ENCODE measurements at places on chromosomes 11 and 22. TPM values are rescaled to one million over a fixed set of nuclear protein-coding genes. Genes with fewer than 3 reads are reported as not detected.

- no peaks in the 10 kb centered on the region for H3K27me3 ChIP-seq
- peak; percentile 55 for DNase-seq
- H3K27ac ChIP-seq = no peak overlapping the region
- no peak overlapping the region for H3K4me3 ChIP-seq
- no peaks in the 10 kb centered on the region for H3K4me1 ChIP-seq
Measured at GRCh38 chr11:74011360-74012073, 2.6 kb upstream of the UCP3 start.

Gene CATSPER1
- polyA plus RNA-seq = 1.1 TPM

- H3K4me1 ChIP-seq = peaks cover 23% of the 10 kb centered on the region
- no peaks in the 10 kb centered on the region for H3K36me3 ChIP-seq
- H3K4me3 ChIP-seq = no peak overlapping the region
Measured at GRCh38 chr22:42676059-42676607, 26.9 kb upstream of the CYB5R3 start.

DNA sequence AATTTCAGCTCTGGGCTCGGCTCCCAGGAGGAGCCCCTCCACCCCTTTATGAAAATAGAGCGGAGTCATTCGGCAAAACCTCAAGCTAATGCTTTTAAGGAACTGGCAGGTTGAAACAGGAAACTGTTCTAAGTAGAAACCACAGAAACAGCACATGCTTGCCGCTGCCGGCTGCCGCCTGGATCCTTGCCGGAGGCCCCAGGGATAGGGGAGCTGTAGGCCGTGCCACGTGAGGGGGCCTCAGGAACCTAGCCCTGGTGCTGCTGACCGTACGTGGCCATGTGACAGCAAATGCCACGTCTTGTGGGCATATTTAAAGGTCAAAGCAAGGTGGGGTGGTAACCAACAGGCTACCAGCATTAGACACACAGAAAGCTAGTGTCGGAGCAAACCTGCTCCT, 77.9 kb upstream of the TIMP3 start:
- H3K27me3 ChIP-seq = no peaks in the 10 kb centered on the region
- peak; percentile 93 for DNase-seq
- H3K27ac ChIP-seq = peak overlapping the region; percentile 69
- H3K36me3 ChIP-seq = no peaks in the 10 kb centered on the region
- peaks cover 32% of the 10 kb centered on the region for H3K4me1 ChIP-seq

GRCh38 chr11:41536021-41536568, 76.6 kb upstream of the LRRC4C start:
- no peak overlapping the region for H3K4me3 ChIP-seq
- DNase-seq = no peak
- no peaks in the 10 kb centered on the region for H3K36me3 ChIP-seq
- H3K27me3 ChIP-seq = no peaks in the 10 kb centered on the region
- H3K4me1 ChIP-seq = no peaks in the 10 kb centered on the region

Gene SCT
- polyA plus RNA-seq = not detected

Gene KRTAP5-11
- polyA plus RNA-seq = not detected

Gene RFPL2
- not detected for polyA plus RNA-seq

DNA sequence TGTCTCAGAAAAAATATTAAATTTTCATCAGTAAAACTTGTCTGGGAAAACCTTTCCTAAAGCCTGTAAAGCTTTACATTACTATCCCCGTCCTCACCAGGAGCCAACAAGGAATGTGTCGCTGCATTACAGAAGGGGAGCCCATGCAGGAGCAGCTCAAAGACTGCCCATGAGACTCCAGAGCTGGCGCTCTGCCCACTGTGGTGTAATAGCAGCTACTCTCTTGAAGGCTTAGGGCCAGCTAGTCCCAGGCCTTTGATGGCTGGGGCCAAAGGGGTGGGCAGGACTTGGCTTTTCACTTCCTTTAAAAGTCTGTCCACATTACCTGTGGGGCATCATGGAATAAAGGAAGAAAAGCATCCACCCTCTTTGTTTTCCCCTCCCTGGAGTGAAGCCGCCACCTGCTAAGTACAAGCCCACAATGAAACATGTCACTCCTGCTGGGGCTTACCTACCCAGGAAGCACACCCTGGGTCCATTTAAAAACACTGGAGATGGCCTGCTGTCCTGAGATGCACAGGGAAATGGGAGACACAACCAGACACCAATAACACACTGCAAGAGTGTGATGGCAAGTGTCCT, 150.7 kb downstream of the ADAMTS15 start:
- no peaks in the 10 kb centered on the region for H3K27me3 ChIP-seq
- no peak overlapping the region for H3K27ac ChIP-seq
- H3K4me3 ChIP-seq = no peak overlapping the region
- DNase-seq = peak; percentile 45
- H3K36me3 ChIP-seq = no peaks in the 10 kb centered on the region
- H3K4me1 ChIP-seq = peaks cover 12% of the 10 kb centered on the region

- no peaks in the 10 kb centered on the region for H3K36me3 ChIP-seq
- no peak for DNase-seq
- H3K27me3 ChIP-seq = peaks cover 3% of the 10 kb centered on the region
- H3K4me1 ChIP-seq = peaks cover 1% of the 10 kb centered on the region
Measured at GRCh38 chr11:117589063-117589462, 208.0 kb downstream of the DSCAML1 start.

- H3K27me3 ChIP-seq = no peaks in the 10 kb centered on the region
- peaks cover 27% of the 10 kb centered on the region for H3K4me1 ChIP-seq
- peak within 1 kb of the TSS; percentile 99 for H3K27ac ChIP-seq
- H3K4me3 ChIP-seq = peak within 1 kb of the TSS; percentile 75
Measured at GRCh38 chr11:12377106-12377823, at the start of gene PARVA. TSS of gene PARVA (plus strand) at chr11:12377571. CDS start at chr11:12377648, 77 bp downstream.

Gene PLA2G3
- polyA plus RNA-seq = not detected

GRCh38 chr11:123258877-123259276, 63.8 kb upstream of the CLMP start:
- no peak for DNase-seq
- no peaks in the 10 kb centered on the region for H3K27me3 ChIP-seq
- no peaks in the 10 kb centered on the region for H3K36me3 ChIP-seq
- H3K27ac ChIP-seq = no peak overlapping the region
- H3K4me3 ChIP-seq = no peak overlapping the region

Gene FREY1
- not detected for polyA plus RNA-seq

DNA sequence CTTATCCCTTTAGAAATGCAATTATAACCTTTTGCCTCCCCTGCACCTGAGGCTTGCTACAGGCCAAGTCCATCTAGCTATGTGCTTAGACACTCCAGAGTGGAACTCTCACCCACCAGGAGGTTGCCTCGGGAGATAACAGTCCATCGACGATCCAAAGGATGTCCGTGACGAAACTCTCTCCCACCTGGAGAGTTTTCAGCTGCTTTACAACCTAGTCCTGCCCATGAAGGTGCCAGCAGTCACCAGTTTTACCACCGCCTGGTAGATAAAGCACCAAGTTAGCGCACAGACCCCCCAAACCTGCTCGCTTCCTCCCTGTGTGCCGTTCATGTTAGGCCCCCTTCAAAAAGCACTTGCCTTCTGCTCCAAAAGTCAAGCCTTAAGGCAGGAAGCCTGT, 53.1 kb upstream of the SHISAL1 start:
- no peak overlapping the region for H3K27ac ChIP-seq
- H3K4me1 ChIP-seq = peaks cover 25% of the 10 kb centered on the region
- H3K36me3 ChIP-seq = no peaks in the 10 kb centered on the region
- DNase-seq = no peak

DNA sequence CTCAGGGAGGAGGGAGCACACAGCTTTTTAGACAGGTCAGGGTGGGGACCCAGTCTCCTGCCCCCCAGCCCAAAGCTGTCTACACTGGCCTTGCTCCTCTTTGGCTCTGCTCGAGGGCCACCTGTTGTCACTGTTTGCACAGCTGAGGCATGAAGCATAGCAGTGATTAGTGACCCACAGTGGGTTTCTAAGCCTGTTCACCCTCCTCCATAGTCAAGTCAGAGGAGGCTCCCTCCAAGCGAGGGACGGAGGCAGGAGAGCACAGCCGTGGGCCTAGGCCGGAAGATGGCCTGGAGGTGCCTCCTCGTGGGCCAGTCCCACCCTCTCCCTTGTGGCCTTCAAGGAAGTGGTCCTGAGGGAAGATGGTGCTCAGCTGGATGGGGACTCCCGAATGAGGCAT, 241.1 kb downstream of the GRIK4 start:
- no peak for DNase-seq
- no peak overlapping the region for H3K4me3 ChIP-seq
- no peaks in the 10 kb centered on the region for H3K36me3 ChIP-seq
- no peaks in the 10 kb centered on the region for H3K4me1 ChIP-seq

DNA sequence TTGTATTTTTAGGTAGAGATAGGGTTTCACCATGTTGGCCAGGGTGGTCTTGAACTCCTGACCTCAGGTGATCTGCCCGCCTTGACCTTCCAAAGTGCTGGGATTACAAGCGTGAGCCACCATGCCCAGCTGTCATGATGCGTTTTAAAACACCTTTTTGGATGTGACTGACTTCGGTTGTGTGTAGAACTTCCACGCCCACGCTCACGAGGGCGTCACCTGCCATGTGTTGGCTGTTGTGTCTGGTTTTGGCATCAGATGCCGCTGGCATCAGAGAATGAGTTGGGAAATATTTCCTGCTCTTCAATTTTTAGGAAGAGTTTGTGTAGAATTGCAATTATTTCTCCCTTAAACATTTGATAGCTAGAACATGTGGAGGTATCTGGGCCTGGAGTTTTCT, 109.1 kb downstream of the KCNQ1 start:
- H3K36me3 ChIP-seq = no peaks in the 10 kb centered on the region
- no peak for DNase-seq
- peaks cover 39% of the 10 kb centered on the region for H3K27me3 ChIP-seq
- H3K27ac ChIP-seq = no peak overlapping the region

DNA sequence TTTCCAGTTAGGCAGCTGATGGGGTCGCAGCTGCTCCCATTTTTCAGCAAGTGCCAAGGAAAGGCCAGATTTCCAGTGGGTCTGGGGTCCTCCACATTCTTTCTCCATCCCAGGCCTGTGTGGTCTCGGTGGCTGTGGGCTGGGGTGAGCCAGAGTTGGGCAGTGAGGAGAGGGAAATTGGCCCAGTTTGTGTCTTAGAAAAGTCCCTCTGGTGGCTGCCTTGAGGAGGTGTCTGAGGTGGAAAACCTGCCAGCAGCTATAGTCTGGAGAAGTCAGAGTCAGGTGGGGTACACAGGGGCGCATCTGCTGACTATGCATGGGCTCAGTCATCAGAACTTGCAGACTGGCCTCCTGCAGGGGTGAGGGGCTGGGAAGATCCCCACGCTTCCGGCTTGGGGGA, 30.5 kb downstream of the MRGPRD start:
- no peak overlapping the region for H3K27ac ChIP-seq
- H3K36me3 ChIP-seq = no peaks in the 10 kb centered on the region
- no peaks in the 10 kb centered on the region for H3K27me3 ChIP-seq

DNA sequence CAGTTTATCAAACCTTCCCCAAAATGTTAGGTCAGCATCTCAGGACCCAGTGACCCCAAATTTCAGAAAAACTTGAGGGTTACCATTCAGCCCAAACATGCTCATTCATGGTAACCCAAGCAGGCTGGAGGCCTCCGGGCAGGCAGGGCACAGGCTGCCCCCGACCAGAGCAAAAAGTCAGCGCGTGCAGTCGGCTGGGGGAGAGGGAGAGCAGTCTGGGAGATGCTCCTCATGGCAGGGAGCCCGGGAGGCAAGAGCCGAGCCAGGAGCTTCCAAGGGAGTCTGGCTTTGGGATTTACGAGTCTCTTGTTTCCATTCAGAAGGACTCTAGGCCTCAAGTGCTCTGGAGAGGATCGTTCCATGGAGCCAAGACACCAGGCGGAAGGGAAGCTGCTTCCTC, 45.7 kb downstream of the RPUSD4 start:
- H3K27me3 ChIP-seq = no peaks in the 10 kb centered on the region
- no peak for DNase-seq
- no peak overlapping the region for H3K4me3 ChIP-seq
- H3K36me3 ChIP-seq = no peaks in the 10 kb centered on the region
- peaks cover 24% of the 10 kb centered on the region for H3K4me1 ChIP-seq

Gene SLC5A1
- polyA plus RNA-seq = not detected

- no peak for DNase-seq
- H3K36me3 ChIP-seq = peaks cover 14% of the 10 kb centered on the region
- no peak overlapping the region for H3K4me3 ChIP-seq
- no peak overlapping the region for H3K27ac ChIP-seq
- peaks cover 6% of the 10 kb centered on the region for H3K4me1 ChIP-seq
- H3K27me3 ChIP-seq = 0 out of 2 replicates have a peak, but pooled peaks cover 7% of the 10 kb centered on the region
Measured at GRCh38 chr11:130114281-130114680, 44.6 kb downstream of the APLP2 start.

DNA sequence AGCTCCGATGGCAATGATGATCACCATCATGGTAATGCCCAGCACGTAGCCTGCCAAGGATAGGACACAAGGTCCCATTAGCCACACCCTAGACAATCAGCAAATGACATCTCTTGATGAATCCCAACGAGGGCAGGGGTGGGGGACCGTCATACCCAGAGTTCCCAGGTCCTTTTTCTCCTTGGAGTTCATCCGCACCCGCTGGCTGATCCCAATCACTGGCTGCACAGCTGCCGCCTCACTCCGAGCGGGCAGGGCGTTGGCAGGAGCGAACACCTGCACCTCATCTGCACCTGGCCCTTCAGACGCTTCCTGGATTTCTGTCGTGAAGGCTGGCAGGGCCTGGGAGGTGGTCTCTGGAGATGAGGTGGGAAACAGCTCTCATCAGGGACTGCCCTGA, 2.9 kb downstream of the PIK3IP1 start:
- no peaks in the 10 kb centered on the region for H3K27me3 ChIP-seq
- peaks cover 5% of the 10 kb centered on the region for H3K4me1 ChIP-seq
- H3K4me3 ChIP-seq = no peak overlapping the region
- DNase-seq = no peak

- H3K27ac ChIP-seq = no peak overlapping the region
- H3K4me1 ChIP-seq = peaks cover 24% of the 10 kb centered on the region
- DNase-seq = no peak
- H3K27me3 ChIP-seq = no peaks in the 10 kb centered on the region
- no peak overlapping the region for H3K4me3 ChIP-seq
Measured at GRCh38 chr22:25748704-25749103, 6.7 kb downstream of the MYO18B start.

Gene AQP11
- 0.80 TPM for polyA plus RNA-seq

Data from GM23248 (cell line).